ENCODE measurements at places on chromosomes 12 and 14.

- no peak for DNase-seq
Measured at GRCh38 chr12:45732250-45732649, 2.7 kb downstream of the ARID2 start.

DNA sequence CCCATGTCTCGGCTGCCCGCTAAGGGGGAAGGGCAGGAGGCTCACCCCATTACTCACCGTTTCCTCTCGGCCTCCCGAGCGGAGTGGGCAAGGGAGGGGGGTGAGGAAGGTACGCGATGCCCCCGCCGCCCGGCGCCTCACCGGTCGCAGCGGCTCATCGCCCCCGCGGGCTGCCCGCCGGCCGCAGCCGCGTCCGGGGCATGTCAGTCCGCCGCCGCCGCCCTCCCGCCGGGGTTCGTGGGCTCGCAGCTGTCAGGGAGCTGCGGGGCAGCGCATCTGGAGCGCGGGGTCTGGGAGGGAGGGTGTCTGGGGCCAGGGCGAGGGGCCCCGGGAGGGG is 461 bp downstream of the SLC8A3 start:
- no peak for DNase-seq

GRCh38 chr12:15253990-15254389 is 32.8 kb upstream of the RERG start:
- no peak for DNase-seq

GRCh38 chr14:63761351-63762117 is 33.7 kb upstream of the SGPP1 start:
- no peak for DNase-seq

GRCh38 chr14:96584199-96584906 is 82.2 kb downstream of the PAPOLA start:
- no peak for DNase-seq

GRCh38 chr14:68691031-68691791 is 101.7 kb downstream of the ZFP36L1 start:
- DNase-seq: no peak

- DNase-seq: no peak
Measured at GRCh38 chr14:24130380-24130716, at the start of gene FITM1. TSS of gene FITM1 (plus strand) at chr14:24130659. CDS start at chr14:24131564, 905 bp downstream.

GRCh38 chr12:111841236-111841749 is 735 bp upstream of the MAPKAPK5 start:
- no peak for DNase-seq

- DNase-seq: no peak
Measured at GRCh38 chr14:105292826-105293711, 7.7 kb downstream of the BRF1 start.

DNA sequence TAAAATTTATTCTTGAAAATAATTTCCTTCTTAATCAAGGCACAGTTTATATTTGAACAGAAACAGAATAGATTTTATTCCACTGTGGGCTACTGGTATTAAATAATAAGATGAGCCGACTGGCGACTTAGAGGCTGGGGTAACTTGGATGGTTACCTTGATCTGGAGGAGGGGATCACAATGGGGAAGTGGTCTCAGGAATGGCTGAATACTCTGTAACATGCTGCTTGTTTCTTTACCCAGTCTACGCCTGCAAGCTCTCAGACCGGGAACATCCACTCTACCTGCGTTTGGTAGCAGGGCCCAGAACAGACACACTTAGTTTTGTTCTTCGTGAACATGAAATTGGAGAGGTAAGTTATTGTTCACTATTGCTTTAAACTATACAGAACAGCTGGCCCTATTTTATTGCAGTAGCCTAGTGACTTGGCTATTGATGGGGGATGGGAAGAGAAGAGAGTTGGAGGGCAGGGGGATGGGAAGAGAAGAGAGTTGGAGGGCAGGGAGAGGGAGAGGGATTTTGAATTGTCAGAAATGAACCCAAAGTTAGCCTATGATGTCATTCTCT is 67.9 kb downstream of the GNS start:
- no peak for DNase-seq

DNA sequence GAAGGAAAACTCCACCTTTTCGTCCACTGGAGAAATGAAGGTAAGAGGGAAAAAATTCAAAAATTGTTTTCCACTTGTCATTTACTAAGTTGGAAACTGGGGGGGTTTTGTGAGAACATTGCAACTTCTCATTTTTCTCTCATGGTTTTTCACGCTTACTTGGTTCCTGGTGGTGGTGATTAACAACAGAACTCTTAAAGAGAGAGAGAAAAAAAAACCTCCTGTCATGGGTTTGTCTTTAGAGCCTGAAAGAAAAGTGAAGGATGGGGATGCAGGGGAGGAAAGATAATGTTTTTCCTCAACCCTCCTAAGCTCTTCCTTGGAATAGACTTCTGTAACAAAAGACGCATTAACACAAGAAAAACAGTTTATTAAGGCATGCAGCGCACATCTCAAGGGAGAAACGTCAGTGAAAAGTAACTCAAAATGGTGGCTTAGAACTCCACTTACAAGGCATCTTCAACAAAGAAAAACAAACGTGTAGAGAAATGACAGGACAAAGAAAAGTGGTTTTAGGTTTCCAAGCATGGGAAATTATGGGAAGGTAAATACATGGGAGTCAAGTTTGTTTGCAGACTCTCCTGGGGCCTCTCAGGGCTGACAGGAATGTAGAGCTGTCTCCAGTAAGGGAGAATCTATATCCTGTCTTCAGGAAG is 81.9 kb upstream of the ATF7IP start:
- peak; percentile 46 for DNase-seq

DNA sequence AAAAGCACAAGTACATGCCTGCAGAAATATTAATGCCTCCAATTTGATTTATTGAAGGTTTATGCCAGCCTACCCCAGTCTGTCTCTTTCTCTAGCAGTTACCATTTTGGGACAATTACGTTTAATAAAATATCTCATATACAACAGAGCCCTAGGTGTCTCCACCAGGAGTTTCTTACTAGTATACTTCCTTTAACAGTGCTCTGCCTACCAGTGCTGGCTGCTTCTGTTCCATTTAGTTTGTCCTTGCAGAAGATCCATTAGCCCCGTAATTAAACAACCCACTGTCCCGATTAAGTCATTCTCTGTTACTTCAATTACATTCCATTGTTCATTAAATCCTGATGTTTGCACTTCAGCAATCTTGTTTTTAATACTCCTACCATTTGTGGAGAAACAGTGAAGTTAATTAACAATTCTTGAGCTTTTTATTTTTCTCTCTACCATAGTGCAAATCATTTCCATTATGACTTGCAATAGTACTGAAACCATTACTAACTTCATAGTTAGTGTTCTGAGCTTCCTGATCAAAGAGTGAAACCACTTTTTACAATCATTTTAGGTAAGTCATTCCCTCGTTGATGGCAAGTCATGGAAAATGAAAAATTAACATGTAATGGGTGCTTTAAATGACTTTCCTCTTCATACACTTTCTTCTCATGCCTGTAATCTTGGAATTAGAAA is 121.1 kb downstream of the PLXNC1 start:
- DNase-seq: no peak

DNA sequence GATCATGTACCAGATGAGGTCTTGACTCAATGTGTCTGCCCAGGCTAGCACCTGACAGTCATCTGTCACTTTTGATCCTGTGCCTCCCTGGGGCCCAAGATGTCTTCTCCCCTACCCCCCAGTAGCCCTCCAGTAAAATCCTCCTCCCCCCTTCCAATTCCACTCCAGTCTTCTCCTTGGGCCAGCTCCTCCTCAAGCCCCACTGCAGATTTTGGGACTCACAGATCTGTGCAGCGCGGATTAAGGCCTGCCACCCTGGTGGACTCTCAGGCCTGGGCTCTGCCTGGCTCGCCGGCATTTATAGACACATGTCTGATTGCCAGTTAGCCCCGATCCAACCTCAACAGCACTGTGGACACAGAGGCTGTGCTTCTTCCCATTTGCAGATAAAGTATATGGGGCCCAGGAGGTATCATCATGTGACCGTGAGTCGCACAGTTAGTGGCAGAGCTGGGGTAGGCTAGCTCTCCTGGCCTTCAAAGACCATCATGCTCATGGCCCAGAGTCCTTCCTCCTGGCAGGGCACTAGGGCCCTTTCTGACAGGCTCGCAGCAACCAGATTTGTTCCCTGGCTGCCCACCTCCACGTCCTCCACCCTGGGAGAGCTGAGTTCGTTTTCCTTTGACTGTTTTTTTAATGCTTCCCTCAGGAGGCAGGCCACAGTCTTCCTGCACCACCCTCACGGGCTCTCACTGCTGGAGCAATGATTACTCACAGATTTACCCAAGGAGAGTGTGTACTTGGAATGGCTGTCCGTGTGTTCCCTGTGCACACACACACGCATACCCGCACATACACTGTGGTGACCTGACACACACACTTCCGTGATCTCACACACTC is 98.3 kb upstream of the DIO3 start:
- no peak for DNase-seq

- DNase-seq: no peak
Measured at GRCh38 chr14:23517650-23518326, 33.8 kb downstream of the ZFHX2 start.

GRCh38 chr12:30774599-30774998 is 19.8 kb upstream of the CAPRIN2 start:
- DNase-seq: no peak

GRCh38 chr14:22428700-22429291 is 160.2 kb downstream of the DAD1 start:
- DNase-seq: no peak

- no peak for DNase-seq
Measured at GRCh38 chr12:83954071-83954789, 958.4 kb downstream of the SLC6A15 start.

- DNase-seq: no peak
Measured at GRCh38 chr14:96661244-96661969, 135.8 kb upstream of the VRK1 start.

- DNase-seq: no peak
Measured at GRCh38 chr14:104546591-104547309, 32.8 kb upstream of the C14orf180 start.

GRCh38 chr14:25411781-25412757 is 362.1 kb upstream of the STXBP6 start:
- no peak for DNase-seq

- DNase-seq: no peak
Measured at GRCh38 chr14:73976125-73976524, 26.0 kb downstream of the COQ6 start.

DNA sequence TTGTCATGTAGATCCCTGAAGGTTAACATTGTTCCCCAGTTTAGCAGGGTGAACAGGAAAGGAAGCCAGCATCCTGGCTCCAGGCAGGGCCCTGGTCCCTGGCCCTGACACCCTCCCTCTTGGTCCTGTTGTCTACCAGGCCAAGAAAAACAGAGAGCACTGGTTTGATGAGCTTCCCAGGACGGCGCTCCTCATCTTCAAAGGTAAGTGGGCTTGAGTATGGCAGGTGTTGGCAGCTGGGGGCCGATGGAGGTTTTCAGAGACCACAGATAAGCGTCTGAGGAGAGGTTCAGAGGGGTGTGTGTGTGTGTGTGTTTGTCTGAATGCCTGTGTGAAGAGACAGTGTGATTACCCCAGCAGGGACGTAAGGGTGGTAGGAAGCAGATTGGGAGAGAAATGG is 56.3 kb downstream of the SLC8B1 start:
- DNase-seq: no peak

- peak; percentile 84 for DNase-seq
Measured at GRCh38 chr14:75126679-75127473, at the start of gene NEK9. TSS of gene NEK9 (minus strand) at chr14:75127048. CDS start at chr14:75126921, 127 bp downstream.

DNA sequence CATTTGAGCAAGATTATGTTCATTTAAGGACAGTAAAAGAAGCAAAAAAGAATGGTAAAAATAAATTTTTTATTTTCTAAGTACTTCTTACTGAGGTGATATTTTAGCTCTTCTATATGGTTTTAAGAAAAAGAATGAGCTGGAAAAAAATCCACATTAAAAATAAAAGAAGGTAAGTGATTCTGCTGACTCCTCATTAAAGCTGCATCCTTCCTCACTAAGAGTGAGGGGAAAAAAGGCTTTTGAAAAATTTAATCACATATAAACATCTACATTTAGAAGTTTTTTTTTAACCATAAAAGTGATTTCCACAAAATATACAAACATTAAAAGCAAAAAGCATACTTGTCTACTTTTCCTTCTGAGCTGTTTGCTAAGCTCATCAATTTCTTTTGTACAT is 28.3 kb upstream of the FBLN5 start:
- DNase-seq: no peak

- no peak for DNase-seq
Measured at GRCh38 chr12:21818627-21819026, 44.1 kb upstream of the KCNJ8 start.

- no peak for DNase-seq
Measured at GRCh38 chr12:22329621-22330020, 4.9 kb downstream of the ST8SIA1 start.

- DNase-seq: no peak
Measured at GRCh38 chr14:89184952-89185351, 232.1 kb downstream of the FOXN3 start.
